ENCODE measurements at places on chromosomes 3 and 15. TPM values are rescaled to one million over a fixed set of nuclear protein-coding genes. Genes with fewer than 3 reads are reported as not detected.

- no peaks in the 10 kb centered on the region for H3K27me3 ChIP-seq
- DNase-seq = peak; percentile 22
- H3K4me1 ChIP-seq = peaks cover 18% of the 10 kb centered on the region
- H3K36me3 ChIP-seq = no peaks in the 10 kb centered on the region
- H3K4me3 ChIP-seq = no peak overlapping the region
Observed at GRCh38 chr15:49063402-49064280, 17.4 kb upstream of the SECISBP2L start.

DNA sequence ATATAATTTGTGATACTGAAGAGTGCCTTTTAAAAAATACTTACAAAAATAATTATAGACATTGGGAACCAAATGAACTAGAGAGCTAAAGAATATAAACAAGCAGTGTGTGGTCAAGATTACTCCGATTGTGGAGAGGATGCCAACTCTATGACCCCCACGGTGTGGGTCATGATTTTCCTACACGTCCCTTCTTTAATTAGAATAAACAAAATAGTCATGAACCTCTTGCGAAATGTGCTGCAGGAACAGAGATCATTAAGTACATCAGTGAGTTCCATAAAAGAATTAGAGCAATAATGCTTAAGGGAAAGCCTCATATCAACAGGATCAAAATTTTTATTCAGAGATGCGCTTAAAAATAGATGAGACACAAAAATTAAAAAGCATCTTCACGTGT, 476.6 kb upstream of the ROBO1 start:
- no peak for DNase-seq
- no peaks in the 10 kb centered on the region for H3K27me3 ChIP-seq
- no peak overlapping the region for H3K4me3 ChIP-seq
- no peaks in the 10 kb centered on the region for H3K36me3 ChIP-seq
- H3K4me1 ChIP-seq = no peaks in the 10 kb centered on the region

DNA sequence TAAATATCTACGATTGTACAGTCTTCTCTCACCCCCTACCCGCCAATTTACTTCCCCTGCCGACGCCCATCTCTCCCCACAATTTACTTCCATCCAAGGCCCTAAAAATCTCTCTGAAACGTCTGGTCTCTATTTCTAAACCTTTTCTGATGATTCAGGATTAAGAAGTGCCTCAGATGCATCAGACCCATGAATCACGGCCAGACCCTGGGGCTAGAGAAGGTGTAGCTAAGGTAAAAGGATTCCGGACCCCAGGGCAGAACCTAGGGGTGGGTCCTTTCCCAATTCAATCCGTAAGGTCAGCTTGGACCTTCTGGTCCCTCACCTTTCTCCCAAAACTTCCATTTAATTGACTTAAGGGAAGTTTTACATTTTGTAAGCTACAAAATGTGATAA, 46.4 kb downstream of the LRIG1 start:
- H3K4me3 ChIP-seq = no peak overlapping the region
- peaks cover 5% of the 10 kb centered on the region for H3K4me1 ChIP-seq
- H3K27ac ChIP-seq = no peak overlapping the region
- peaks cover 24% of the 10 kb centered on the region for H3K36me3 ChIP-seq
- no peaks in the 10 kb centered on the region for H3K27me3 ChIP-seq
- no peak for DNase-seq

GRCh38 chr15:45993508-45993907, 358.7 kb downstream of the SQOR start:
- no peaks in the 10 kb centered on the region for H3K36me3 ChIP-seq
- DNase-seq = no peak
- H3K4me1 ChIP-seq = no peaks in the 10 kb centered on the region
- H3K27ac ChIP-seq = no peak overlapping the region

DNA sequence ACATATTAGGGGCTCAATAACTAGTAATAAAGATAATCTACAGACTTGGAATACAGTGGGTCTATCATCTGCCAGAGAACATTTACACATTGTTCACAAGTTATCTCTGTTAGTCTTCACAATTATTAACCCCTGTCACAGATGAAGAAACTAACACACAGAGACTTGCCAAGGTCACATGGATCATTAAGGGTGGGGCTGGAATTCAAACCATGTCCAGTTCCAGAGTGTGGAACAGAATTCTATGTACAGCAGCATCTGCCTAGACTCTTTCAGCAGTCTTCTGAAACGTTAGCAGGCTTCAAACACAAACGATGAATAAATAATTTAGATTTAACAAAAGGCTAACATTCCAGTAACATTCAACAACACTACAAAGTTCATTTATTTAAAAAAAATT, 673.9 kb upstream of the NR2F2 start:
- H3K4me1 ChIP-seq = no peaks in the 10 kb centered on the region
- no peak overlapping the region for H3K4me3 ChIP-seq
- H3K27me3 ChIP-seq = peaks cover 9% of the 10 kb centered on the region
- H3K36me3 ChIP-seq = no peaks in the 10 kb centered on the region
- no peak overlapping the region for H3K27ac ChIP-seq

DNA sequence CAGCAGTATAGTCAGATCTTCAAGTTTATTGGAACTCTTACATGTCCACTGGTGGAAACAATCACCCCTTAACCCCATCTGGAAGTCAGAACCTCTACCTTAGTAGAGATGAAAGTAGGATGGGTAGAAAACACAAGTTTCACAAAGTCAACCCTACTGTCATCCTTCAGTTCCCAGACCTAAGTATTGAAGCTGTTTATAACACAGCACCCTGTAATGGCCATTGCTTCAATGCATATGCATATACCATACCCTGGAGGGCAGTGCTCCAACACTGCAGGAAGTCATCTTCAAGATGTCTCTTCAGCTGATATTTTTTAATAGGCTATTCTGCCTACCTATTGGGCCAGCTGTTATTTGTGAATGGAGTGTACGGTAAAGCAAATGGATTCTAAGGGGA, 241.3 kb downstream of the UBE2E2 start:
- no peak overlapping the region for H3K4me3 ChIP-seq
- no peak for DNase-seq
- H3K36me3 ChIP-seq = no peaks in the 10 kb centered on the region
- H3K27me3 ChIP-seq = no peaks in the 10 kb centered on the region
- H3K27ac ChIP-seq = no peak overlapping the region
- H3K4me1 ChIP-seq = peaks cover 29% of the 10 kb centered on the region

GRCh38 chr3:118525077-118525476, 509.6 kb downstream of the IGSF11 start:
- no peak for DNase-seq
- H3K4me3 ChIP-seq = no peak overlapping the region
- H3K27me3 ChIP-seq = no peaks in the 10 kb centered on the region
- H3K4me1 ChIP-seq = no peaks in the 10 kb centered on the region
- H3K27ac ChIP-seq = no peak overlapping the region

GRCh38 chr3:169148448-169149348, 514.8 kb downstream of the MECOM start:
- no peak overlapping the region for H3K27ac ChIP-seq
- no peak for DNase-seq
- peaks cover 58% of the 10 kb centered on the region for H3K27me3 ChIP-seq
- peaks cover 20% of the 10 kb centered on the region for H3K4me1 ChIP-seq
- no peaks in the 10 kb centered on the region for H3K36me3 ChIP-seq

DNA sequence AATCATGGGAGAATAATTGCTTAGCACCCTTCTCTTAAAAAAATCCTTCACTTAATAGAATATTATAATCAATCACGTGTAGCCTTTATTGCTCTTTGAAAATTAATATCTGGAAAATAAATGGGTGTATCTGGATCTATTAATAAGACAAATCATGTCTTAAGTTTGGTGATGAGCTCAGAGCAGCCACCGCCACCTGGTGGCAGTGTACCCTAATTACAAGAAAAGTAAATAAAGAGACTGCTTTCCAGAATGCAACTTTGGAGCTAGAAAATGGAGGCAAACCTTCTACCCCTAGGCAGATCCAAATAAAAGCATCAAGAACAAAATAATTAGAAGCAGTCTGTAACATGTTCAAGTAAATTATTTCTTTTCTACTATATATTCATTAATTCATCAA, 43.5 kb downstream of the EPHB1 start:
- H3K27me3 ChIP-seq = peaks cover 5% of the 10 kb centered on the region
- H3K27ac ChIP-seq = no peak overlapping the region
- no peak overlapping the region for H3K4me3 ChIP-seq

DNA sequence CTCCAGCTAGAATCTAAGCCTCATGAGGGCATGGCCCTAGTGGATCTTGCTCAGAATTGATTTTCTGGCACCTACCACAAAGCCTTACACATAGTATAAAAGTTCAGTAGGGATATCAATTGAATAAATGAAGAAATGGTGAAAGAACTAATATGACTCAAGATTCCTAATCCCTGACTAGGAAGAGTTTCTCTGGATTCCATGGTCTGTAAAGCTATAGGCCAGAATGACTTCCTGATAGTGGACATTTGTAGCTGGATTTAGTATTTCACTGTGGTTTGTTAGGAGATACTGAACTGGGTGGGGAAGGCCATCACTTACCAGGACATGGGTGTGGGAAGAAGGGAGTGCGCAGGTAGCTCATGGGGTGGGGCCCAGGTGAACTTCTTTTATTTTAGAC, 168.9 kb downstream of the RAP2B start:
- H3K27me3 ChIP-seq = no peaks in the 10 kb centered on the region
- H3K4me3 ChIP-seq = no peak overlapping the region
- no peak overlapping the region for H3K27ac ChIP-seq
- H3K4me1 ChIP-seq = peaks cover 5% of the 10 kb centered on the region
- no peak for DNase-seq
- H3K36me3 ChIP-seq = peaks cover 2% of the 10 kb centered on the region

- H3K4me1 ChIP-seq = no peaks in the 10 kb centered on the region
- no peak for DNase-seq
- no peaks in the 10 kb centered on the region for H3K27me3 ChIP-seq
- no peak overlapping the region for H3K27ac ChIP-seq
- H3K4me3 ChIP-seq = no peak overlapping the region
- no peaks in the 10 kb centered on the region for H3K36me3 ChIP-seq
Observed at GRCh38 chr3:133527081-133527715, 46.3 kb upstream of the CDV3 start.

- H3K36me3 ChIP-seq = no peaks in the 10 kb centered on the region
- H3K4me3 ChIP-seq = no peak overlapping the region
- no peaks in the 10 kb centered on the region for H3K27me3 ChIP-seq
- H3K27ac ChIP-seq = no peak overlapping the region
- DNase-seq = no peak
Observed at GRCh38 chr15:48493084-48493762, 152.3 kb downstream of the FBN1 start.

DNA sequence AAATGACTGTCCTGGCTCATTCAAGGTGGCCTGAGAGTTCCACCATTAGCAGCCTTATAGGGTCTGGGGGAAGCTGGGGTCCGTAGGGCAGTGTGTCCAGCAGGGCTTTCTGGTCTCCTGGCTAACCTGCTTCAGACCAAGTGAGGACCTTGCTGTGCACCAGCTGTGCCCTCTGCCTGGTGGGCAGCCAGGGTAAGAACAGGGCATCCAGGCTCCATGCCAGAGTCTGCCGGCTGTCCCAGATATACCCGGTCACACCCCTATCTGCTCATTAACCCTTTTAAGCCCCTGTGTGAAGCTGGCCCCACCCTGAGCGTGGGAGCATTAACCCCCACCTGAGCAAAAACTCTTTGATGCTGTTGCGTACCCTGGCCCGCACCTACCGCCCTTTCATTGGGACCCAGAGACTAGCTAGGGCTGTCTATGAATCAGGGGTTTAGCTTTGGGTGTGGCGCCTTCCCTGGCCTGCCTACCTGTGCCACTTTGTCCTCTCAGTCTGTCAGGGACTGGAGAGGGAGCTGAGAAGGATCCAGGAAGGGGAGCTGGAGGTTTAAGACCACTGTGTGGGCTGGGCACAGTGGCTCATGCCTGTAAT, 17.6 kb downstream of the SEMA3F start:
- no peaks in the 10 kb centered on the region for H3K27me3 ChIP-seq
- no peak overlapping the region for H3K4me3 ChIP-seq
- no peak overlapping the region for H3K27ac ChIP-seq
- no peak for DNase-seq

DNA sequence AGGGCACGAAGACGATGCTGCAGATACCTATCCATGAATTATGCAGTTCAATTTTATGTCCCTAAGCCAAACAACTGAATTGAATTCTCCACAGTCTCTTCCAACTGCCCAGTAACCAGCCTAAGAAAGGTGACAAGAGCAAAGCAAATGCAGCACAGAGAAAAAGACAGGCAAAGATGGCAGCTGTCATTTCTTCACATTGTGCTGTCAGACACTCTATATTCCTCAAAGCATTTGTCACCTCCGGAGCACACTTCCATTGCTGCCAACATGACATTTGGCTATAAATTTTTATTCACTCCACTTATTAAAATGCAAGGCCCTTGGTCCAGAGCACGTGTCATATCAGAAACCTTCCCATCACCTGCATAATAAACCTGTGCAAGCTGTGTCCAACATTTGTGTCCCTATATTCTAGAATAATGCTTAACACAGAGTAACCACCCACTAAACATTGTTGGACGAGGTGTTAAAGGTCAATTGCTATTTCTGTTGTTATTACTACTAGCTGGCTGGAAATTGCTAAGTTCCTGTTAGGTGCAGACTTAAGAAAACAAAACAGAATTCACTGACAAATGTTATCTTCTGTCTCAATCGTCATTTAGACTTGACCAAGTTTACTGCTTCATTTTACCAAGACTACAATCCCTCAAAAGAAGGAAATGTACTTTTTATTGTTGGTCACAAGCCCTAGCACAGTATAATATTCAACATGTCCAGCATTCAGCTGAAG, 89.7 kb downstream of the MAGI1 start:
- H3K4me1 ChIP-seq = no peaks in the 10 kb centered on the region
- DNase-seq = no peak
- peaks cover 9% of the 10 kb centered on the region for H3K27me3 ChIP-seq
- H3K27ac ChIP-seq = no peak overlapping the region

DNA sequence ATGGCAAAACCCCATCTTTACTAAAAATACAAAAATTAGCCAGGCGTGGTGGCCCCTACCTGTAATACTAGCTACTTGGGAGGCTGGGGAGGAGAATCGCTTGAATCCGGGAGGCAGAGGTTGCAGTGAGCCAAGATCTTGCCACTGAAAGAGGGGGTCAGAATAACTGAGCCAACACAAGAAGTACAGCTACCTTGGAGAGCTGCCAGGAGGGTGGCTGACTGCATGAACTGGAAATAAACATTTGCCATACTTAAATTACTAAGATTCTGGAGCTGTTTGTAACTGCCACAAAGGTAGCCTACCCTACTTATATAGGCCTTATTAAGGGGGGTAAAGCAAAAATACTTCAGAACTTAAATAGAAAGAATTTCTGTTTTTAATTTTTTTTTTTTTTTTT, 15.4 kb upstream of the PIK3CB start:
- H3K36me3 ChIP-seq = no peaks in the 10 kb centered on the region
- no peak overlapping the region for H3K4me3 ChIP-seq
- H3K27ac ChIP-seq = no peak overlapping the region

- DNase-seq = no peak
- no peaks in the 10 kb centered on the region for H3K27me3 ChIP-seq
- peaks cover 8% of the 10 kb centered on the region for H3K36me3 ChIP-seq
- no peak overlapping the region for H3K4me3 ChIP-seq
- H3K4me1 ChIP-seq = peaks cover 30% of the 10 kb centered on the region
- H3K27ac ChIP-seq = no peak overlapping the region
Observed at GRCh38 chr15:57060799-57061198, 142.4 kb downstream of the TCF12 start.

GRCh38 chr15:72845981-72846383, 62.4 kb upstream of the ADPGK start:
- H3K4me3 ChIP-seq = no peak overlapping the region
- H3K27me3 ChIP-seq = peaks cover 23% of the 10 kb centered on the region
- no peak for DNase-seq
- no peaks in the 10 kb centered on the region for H3K36me3 ChIP-seq

Gene GABRR3
- not detected for total RNA-seq

Gene CFAP20DC
- total RNA-seq = 2.7 TPM

Gene SEMA6D
- total RNA-seq = not detected

Gene SLC9C1
- not detected for total RNA-seq

Gene TRAT1
- total RNA-seq = 19.8 TPM

Gene IGSF10
- not detected for total RNA-seq

Gene WDR93
- not detected for total RNA-seq

Gene RTP4
- 0.43 TPM for total RNA-seq

Gene IGF1R
- total RNA-seq = 26.6 TPM

Measured in activated naive CD4-positive, alpha-beta T cell treated with anti-CD3 and anti-CD28 coated beads for 36 hours (primary cell).